ENCODE measurements at places on chromosomes 3 and 15.

- H3K4me3 ChIP-seq = no peak overlapping the region
- H3K4me1 ChIP-seq = no peaks in the 10 kb centered on the region
- DNase-seq = no peak
- H3K27ac ChIP-seq = no peak overlapping the region
These were observed 104.9 kb downstream of the OCA2 start for GRCh38 chr15:27993996-27994780.

DNA sequence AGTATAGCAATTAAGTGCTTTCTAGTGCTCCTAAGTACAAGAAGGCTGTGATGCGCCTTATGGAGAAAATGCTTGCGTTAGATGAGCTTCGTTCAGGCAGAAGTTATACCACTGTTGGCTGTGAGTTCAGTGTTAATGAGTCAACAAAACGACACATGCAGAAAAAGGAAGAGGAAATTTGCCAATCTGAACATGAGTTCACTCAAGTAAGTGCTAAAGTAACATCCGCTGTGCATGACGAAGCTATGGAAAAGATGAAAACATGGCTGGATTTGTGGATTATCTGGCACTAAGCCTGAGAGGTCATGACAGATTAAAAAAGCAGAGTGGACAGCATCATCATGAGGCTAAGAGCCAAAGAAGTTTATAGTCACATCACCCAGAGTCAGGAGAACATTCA, 36.9 kb downstream of the SH3BP5 start:
- peaks cover 15% of the 10 kb centered on the region for H3K36me3 ChIP-seq
- peaks cover 60% of the 10 kb centered on the region for H3K4me1 ChIP-seq
- DNase-seq = no peak
- no peak overlapping the region for H3K4me3 ChIP-seq

GRCh38 chr15:89475661-89476060, 20.7 kb downstream of the RHCG start:
- DNase-seq = no peak
- H3K36me3 ChIP-seq = no peaks in the 10 kb centered on the region
- no peak overlapping the region for H3K4me3 ChIP-seq
- no peaks in the 10 kb centered on the region for H3K4me1 ChIP-seq

DNA sequence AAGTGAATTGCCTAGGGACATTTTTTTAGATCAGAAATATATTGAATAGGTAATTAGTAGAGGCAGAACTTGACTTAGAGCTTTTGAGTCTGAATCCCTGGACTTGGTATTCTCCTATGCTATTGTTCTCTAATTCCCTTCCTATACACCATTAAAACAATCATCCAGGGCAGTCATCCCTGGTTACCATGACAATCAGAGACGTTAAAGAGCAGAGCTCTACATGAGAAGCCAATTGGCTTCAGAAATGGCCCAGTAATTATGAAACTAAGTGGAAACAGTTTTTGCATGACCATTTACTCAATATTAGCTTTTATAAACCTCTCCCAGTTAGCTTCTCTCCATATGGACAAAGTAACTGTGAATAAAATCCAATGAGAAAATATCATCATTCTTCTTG, 182.1 kb upstream of the TP63 start:
- no peaks in the 10 kb centered on the region for H3K27me3 ChIP-seq
- no peak overlapping the region for H3K27ac ChIP-seq

GRCh38 chr3:59609657-59610348, 560.0 kb upstream of the CFAP20DC start:
- H3K4me1 ChIP-seq = no peaks in the 10 kb centered on the region
- no peak overlapping the region for H3K27ac ChIP-seq
- H3K36me3 ChIP-seq = no peaks in the 10 kb centered on the region
- H3K27me3 ChIP-seq = peaks cover 8% of the 10 kb centered on the region
- no peak overlapping the region for H3K4me3 ChIP-seq
- no peak for DNase-seq

- H3K36me3 ChIP-seq = no peaks in the 10 kb centered on the region
- no peaks in the 10 kb centered on the region for H3K4me1 ChIP-seq
- no peak for DNase-seq
- no peak overlapping the region for H3K4me3 ChIP-seq
- H3K27me3 ChIP-seq = no peaks in the 10 kb centered on the region
These were observed 231.9 kb upstream of the LRTM1 start for GRCh38 chr3:55159711-55160110.

- H3K4me3 ChIP-seq = no peak overlapping the region
- no peak for DNase-seq
- no peaks in the 10 kb centered on the region for H3K36me3 ChIP-seq
- no peaks in the 10 kb centered on the region for H3K4me1 ChIP-seq
These were observed 33.2 kb downstream of the GOLGA8S start for GRCh38 chr15:23387621-23388190.

DNA sequence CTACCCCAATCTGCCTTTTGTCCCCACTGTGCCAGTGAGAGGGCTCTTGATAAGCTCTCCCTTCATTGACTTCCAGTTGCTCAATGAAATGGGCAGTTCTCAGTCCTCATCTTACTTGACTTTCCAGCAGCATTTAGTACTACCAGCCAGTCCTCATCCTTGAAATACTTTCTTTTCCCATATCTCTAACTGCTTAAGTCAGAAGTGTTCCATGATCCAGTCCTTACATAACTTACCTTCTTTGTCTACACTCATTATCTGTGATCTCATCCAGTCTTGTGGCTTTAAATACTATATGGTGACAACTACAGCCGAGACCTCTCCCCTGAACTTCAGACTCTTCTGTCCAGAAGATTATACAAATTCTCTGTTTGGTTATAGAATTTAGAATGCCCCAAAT, 28.7 kb downstream of the RARRES1 start:
- DNase-seq = no peak
- H3K4me3 ChIP-seq = no peak overlapping the region
- H3K4me1 ChIP-seq = peaks cover 23% of the 10 kb centered on the region
- H3K36me3 ChIP-seq = peaks cover 15% of the 10 kb centered on the region

DNA sequence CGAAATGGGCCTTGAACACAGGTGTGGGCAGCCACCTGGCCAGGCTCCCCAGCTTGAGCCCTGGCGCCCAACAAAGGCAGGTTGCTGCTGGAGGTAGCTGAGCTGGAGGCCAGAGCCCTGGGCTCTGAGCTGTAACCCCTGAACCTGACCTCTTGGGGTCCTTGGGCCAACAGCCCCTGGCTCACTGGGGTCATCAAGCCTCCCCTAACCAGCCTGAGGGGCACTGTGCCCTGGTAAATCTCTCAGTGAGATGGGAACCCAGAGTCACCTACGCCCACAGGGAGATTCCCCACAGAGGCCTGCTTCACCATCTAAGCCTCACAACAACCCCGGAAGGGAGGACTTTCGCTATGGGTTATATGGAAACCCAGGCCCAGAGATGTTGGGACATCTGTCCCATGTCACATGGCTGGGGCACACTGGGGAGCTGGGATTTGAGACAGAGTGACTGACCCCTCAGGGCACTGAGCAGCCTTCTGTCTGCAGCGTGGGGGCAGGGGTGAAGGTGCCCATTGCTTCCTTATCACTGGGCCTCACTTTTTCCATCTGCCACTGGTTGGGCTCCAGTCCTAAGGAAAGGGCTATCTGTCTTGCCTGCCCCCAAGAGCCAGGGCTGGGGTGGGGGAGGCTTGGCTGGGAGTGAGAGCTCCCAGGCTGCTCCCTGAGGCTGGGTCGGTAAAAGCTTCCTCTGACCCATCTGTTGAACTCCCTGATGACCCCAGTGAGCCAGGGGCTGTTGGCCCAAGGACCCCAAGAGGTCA, 59.1 kb downstream of the IQSEC1 start:
- H3K4me1 ChIP-seq = peaks cover 63% of the 10 kb centered on the region
- H3K4me3 ChIP-seq = peak overlapping the region; percentile 100
- H3K27ac ChIP-seq = peak overlapping the region; percentile 100
- peaks cover 5% of the 10 kb centered on the region for H3K36me3 ChIP-seq
- H3K27me3 ChIP-seq = no peaks in the 10 kb centered on the region

- peaks cover 12% of the 10 kb centered on the region for H3K36me3 ChIP-seq
- H3K4me1 ChIP-seq = peaks cover 52% of the 10 kb centered on the region
- no peak for DNase-seq
- H3K27me3 ChIP-seq = no peaks in the 10 kb centered on the region
These were observed 28.5 kb downstream of the PLCL2 start for GRCh38 chr3:16913264-16913580.

DNA sequence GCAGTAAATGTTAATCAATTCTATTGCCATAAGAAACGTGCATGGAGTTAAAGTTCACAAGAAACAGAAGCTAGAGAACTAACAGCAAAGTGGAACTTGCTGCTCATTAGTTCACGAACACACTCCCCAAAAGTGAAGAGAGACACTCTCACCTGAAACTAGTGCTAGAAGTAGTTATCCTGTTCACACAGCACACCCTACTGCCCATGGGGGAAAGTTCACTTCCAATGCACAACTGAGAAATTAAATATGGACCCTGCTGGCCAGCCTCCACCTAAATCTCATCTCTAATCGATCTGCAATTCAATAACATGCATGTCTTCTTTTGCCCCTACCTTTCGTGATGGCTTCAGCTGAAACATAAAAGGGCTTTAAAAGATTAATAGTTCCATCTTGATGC, 39.4 kb upstream of the FRMD4B start:
- peaks cover 2% of the 10 kb centered on the region for H3K4me1 ChIP-seq
- H3K27me3 ChIP-seq = peaks cover 14% of the 10 kb centered on the region
- peaks cover 2% of the 10 kb centered on the region for H3K36me3 ChIP-seq
- no peak overlapping the region for H3K27ac ChIP-seq

DNA sequence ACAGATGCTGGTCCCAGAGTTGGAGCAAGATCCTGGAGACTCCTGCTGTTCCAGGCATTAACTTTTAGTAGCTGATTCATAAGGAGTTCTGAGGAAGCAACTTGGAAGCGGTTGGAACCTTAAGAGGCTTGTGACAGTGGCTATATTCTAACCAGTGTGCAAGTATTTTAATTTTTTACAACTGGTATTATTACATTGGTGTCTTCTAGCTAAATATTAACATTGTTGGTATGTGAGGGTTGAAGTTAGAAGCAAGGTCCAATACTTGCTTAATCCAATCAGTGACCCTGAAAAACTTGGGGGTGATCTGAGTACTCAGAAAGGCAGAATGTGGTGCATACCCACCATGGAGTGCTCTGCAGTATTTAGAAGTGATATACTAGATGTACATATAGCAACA, 1.5 kb upstream of the OR4F15 start:
- no peak overlapping the region for H3K4me3 ChIP-seq
- H3K27me3 ChIP-seq = peaks cover 6% of the 10 kb centered on the region
- no peaks in the 10 kb centered on the region for H3K36me3 ChIP-seq
- DNase-seq = no peak
- no peaks in the 10 kb centered on the region for H3K4me1 ChIP-seq
- H3K27ac ChIP-seq = no peak overlapping the region

- H3K27me3 ChIP-seq = peaks cover 34% of the 10 kb centered on the region
- no peak overlapping the region for H3K4me3 ChIP-seq
- H3K36me3 ChIP-seq = no peaks in the 10 kb centered on the region
- no peaks in the 10 kb centered on the region for H3K4me1 ChIP-seq
These were observed 21.3 kb upstream of the TMEM266 start for GRCh38 chr15:76038512-76038911.

DNA sequence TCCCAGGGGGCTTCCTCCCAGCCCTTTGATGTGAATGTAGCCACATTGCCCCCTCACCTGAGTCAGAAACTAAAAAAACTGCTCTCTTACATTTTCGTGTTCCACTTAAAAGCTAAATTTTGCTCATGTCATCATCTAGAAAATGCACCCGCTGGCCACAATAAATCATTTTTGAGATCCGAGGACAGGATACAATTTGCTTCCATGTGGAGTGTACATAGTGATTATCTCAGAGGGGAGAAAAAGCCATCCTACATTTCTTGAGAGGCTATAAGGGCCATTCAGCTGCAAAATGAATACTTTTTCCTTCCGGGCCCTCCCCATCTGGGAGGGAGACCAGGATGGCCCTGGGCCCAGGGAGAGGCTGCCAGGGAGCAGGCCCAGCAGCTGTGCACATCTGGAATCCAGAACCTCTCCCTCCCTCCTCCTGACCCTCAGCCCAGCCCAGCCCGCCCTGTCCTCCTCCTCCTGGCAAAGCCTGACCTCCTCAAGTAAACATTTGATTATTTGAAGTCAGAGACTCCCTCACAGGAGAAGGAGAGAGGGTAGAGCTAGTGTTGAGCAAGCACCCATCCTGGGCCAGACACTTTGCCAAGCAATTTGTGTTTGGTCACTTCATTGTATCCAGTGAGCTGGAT, 59.1 kb downstream of the CORO2B start:
- H3K4me3 ChIP-seq = no peak overlapping the region
- H3K27ac ChIP-seq = no peak overlapping the region
- no peaks in the 10 kb centered on the region for H3K36me3 ChIP-seq
